ENCODE measurements at places on chromosomes 7 and 10. TPM values are rescaled to one million over a fixed set of nuclear protein-coding genes. Genes with fewer than 3 reads are reported as not detected.

Gene SPDYE5
- polyA plus RNA-seq = 8.2 TPM

Gene NUTM2D
- polyA plus RNA-seq = 11.5 TPM

Gene PPP1R9A
- polyA plus RNA-seq = 24.5 TPM

Gene NEUROD6
- 0.17 TPM for polyA plus RNA-seq

Gene ASB10
- polyA plus RNA-seq = not detected

Gene CALHM3
- not detected for polyA plus RNA-seq

Gene SPDYE6
- 8.4 TPM for polyA plus RNA-seq

Gene MRLN
- polyA plus RNA-seq = 0.60 TPM

Gene IPMK
- polyA plus RNA-seq = 6.4 TPM

Gene TSPAN12
- polyA plus RNA-seq = 43.5 TPM

Gene HILPDA
- polyA plus RNA-seq = 39.1 TPM

Gene FAM180A
- polyA plus RNA-seq = 0.23 TPM

Gene C1QL3
- polyA plus RNA-seq = 0.68 TPM

Gene DPP6
- 0.72 TPM for polyA plus RNA-seq

Gene POLR1F
- 21.3 TPM for polyA plus RNA-seq

Gene OR9A2
- polyA plus RNA-seq = not detected

Gene HMX3
- polyA plus RNA-seq = not detected

Gene CPN1
- polyA plus RNA-seq = not detected

Gene WNT8B
- polyA plus RNA-seq = not detected

Gene MSMB
- polyA plus RNA-seq = not detected

Gene CYP2C8
- polyA plus RNA-seq = 5.3 TPM

Gene PODXL
- 57.1 TPM for polyA plus RNA-seq

Gene TNRC18
- 141 TPM for polyA plus RNA-seq

Gene ANKIB1
- 48.8 TPM for polyA plus RNA-seq

Gene BMPR1A
- polyA plus RNA-seq = 79.9 TPM

Gene GATA3
- 2.1 TPM for polyA plus RNA-seq

Gene ZNF425
- 4.8 TPM for polyA plus RNA-seq

Gene LMOD2
- polyA plus RNA-seq = not detected

Gene SYT15
- 24.7 TPM for polyA plus RNA-seq

Gene DYNC1I1
- 8.1 TPM for polyA plus RNA-seq

Gene EPDR1
- 19.8 TPM for polyA plus RNA-seq

Gene LIPM
- 0.14 TPM for polyA plus RNA-seq

Gene PIP
- not detected for polyA plus RNA-seq

Gene GIMAP6
- polyA plus RNA-seq = 28.2 TPM

Gene FGL2
- polyA plus RNA-seq = 6.0 TPM
